ENCODE measurements at places on chromosomes 6 and 20.

GRCh38 chr20:3704087-3704486, 8.3 kb downstream of the SIGLEC1 start:
- no peak for DNase-seq

- no peak for DNase-seq
Measured at GRCh38 chr20:59146780-59147565, 16.6 kb upstream of the ZNF831 start.

GRCh38 chr6:122143813-122144601, 255.4 kb upstream of the HSF2 start:
- DNase-seq: no peak

DNA sequence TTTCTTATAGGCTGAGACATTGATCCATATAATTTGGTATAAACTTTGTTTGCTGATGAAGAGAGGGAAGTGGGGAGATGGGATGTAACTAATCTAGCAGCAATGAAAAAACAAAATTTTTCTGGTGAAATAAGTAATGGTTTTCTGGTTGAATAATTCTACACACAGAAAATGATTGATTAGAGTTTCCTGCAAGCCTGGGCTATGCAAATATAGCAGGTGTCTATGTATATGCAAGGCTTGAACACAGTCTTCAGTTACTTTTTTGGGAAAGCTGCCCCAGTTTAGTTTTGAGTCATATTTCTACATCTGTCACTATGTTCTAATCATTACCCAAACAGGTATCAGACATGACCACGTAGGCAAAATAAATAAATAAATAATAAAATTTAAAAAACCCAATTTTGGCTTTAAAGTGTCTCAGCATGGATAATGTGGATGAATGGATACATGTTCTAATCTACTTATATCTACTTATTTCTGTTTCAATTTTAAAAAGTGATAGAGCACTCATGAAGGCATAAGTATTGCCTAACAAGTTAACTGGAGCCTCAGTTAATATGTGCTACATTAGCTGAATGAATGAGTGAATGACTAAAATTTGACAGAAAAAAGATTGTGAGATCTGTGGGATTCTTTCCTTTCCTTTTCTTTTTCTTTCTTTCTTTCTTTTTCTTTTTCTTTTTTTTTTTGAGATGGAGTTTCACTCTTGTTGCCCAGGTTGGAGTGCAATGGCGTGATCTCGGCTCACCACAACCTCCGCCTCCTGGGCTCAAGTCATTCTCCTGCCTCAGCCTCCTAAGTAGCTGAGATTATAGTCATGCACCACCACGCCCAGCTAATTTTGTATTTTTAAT, 37.2 kb upstream of the TFB1M start:
- no peak for DNase-seq

GRCh38 chr20:1687053-1687452, 29.5 kb upstream of the SIRPG start:
- DNase-seq: no peak

- no peak for DNase-seq
Measured at GRCh38 chr6:107616775-107617174, 126.9 kb downstream of the SOBP start.

DNA sequence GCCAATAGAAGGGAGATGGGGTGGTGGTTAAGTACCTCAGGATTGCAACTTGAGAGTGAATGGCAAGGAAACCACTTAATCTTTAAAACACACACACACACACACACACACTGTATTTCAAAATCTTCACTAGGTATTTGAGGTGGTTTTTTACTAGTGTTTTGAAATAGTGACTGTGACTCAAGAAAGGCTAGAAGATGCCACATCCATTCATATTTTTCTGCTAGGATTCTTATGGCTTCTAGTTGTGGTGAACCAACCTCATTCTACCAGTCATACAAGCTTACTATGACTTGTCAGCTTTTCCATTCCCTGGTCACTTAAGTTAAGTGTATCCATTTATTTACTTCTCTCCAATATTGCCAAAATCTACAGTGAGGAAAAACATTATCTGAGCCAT, 519.4 kb upstream of the JAG1 start:
- DNase-seq: no peak

- DNase-seq: no peak
Measured at GRCh38 chr6:54103497-54103896, 7.7 kb upstream of the MLIP start.

DNA sequence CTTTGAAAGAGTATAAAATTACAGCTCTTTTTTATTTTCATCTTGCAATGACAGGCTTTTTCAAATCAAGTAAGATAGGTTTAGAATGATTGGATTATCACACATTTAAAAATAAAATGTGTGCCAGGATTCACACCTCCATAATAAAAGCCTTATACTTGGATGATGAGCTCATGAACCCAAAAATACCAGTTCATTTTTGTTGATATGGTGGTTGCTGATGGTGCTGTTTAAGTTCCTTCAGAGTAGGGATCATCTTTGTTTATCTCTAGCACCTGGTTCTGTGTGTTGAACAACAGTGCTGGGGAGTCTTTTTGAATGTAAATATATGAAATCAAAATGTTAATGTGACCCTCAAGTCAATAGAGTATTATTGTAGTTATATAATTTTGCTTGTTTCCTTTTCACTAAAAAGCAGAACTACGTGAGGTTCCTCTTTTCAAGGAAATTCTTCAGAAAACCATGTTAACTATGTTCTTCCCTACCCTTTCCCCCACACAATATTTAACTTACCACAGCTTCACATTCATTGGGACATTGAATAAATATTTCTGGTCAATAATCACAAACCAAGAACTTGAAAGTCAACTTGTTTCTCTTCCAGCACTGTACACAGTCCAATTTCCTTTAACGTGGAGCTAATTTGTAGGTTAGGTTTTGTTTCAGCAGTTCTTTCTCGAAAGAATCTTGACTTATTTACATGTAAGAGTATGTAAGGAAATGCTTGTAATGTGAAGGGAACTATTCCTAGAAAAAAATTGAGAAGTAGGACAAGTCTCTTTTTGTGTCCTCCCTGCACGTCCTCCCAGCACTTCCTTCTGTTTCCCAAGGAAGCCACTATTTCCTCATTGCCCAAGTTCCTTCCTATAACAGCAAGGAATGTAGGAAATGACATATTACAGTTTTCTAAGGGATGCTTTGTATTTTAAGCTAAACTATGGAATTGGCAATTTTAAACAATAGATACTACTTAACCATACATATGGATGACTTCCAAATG, 945.9 kb upstream of the CITED2 start:
- DNase-seq: no peak

DNA sequence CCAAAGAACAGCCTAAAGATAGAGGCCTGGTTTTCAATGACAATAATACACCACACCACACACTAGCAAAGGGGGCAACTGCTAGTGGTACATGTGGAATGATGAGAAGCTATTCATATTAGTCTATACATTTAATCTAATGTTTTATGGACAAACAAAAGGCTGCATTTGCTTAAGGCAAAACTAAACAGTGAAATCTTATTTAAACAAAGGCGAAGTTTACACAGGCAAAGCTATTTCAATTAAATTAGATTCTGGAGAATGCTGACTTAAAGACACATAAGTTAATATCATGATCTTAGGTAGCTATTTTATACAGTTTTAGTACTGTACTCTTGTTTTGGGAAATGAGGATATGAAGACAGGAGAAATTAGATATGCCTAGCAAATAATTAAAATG, 53.9 kb upstream of the SIM1 start:
- no peak for DNase-seq

DNA sequence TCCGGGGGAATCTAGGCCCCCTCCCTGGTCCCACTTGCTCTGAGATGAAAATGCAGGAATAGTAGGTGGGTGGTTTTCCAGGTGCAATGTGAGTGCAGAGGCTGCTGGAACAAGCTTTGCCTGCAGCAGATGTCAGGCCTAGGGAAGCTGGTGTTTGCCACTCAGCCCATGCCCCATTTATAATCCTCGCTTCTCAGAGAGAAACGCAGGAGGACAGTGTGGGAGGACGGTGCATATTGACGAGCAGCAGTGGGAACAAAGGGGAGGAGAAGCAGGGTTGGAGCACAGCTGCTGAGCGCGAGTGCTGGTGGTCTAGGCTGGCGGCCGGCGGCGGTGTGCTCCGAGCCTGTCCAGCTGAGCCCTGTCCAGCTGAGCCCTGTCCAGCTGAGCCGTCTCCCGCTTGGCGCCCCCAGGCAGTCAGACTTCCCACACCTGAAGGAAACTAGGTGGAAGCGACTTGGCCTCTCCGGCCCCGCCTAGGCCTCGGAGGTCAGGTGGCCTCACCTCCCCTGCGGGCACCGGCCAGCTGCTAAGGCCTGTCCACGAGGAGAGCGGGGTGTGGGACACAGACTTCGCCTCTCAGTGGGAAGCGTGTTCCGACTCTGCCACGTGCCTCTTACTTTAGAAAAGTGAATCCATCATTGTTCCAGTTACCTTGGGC, 49.7 kb upstream of the FRMD1 start:
- no peak for DNase-seq

DNA sequence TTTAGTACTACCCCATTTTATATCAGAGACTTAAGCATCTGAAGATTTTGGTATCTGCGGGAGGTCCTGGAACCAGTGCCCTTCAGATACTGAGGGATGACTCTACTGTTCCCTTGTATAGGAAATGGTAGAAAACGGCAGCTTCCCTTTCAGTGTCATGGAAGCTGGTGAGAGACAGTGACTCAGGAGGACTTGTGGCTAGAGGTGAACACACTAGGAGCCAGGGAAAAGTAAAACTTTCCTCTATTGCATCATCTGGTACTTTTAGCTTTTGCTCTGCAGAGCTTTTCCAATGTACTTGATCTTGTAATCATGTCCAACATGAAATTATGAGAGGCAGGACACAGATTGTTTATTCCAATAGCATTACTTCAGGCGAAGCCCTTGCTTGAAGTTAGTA, 45.0 kb downstream of the RNF144B start:
- no peak for DNase-seq

DNA sequence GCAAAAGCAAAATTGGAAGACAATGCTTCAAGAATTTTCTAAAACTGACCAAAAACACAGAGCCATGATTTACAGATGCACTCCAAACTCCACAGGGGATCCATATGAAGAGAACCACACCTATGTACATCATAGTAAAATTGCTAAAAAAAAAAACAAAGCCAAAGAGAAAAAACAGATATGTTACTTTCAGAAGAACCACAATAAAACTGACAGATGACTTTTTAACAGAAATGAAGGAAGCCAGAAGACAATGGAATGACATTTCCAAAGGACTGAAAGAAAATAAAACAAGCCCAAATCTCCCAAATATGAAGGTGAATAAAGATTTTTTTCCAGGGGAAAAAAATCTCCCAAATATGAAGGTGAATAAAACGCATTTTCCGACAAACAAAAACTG, 17.5 kb downstream of the TRERF1 start:
- DNase-seq: no peak

- no peak for DNase-seq
Measured at GRCh38 chr6:41967312-41968287, 26.0 kb upstream of the CCND3 start.

GRCh38 chr20:58192567-58192966, 35.9 kb downstream of the ANKRD60 start:
- peak; percentile 5 for DNase-seq

GRCh38 chr6:166023273-166023989, 144.2 kb downstream of the TBXT start:
- no peak for DNase-seq

DNA sequence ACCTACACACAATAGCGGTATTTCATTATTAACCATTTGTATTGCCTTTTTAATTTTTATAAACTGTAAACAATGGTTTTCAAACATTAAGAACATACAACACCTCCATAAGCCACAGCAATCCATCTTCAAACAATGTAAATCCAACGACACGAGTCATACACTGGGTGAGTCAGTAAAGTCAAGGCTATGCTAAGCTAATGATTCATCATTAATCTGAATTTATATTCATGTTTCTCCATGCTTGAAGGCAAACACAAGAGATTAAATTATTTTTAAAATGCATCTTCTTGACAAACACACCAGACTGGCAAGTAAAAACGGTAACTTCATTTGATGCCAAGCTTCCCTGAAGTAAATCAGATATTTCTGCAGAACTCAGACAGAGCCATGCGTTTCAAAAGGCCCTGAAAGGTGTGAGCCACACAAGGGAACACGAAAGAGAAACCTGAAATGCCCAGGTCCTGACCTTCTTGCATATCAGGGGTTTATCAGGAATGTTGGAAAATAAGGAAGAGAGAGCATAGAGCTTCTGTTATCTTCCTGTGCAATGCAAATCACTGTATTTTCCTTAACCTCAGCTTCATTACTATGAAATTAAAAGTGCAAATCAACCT, 162.5 kb downstream of the ALDH8A1 start:
- no peak for DNase-seq

- no peak for DNase-seq
Measured at GRCh38 chr6:168030218-168030746, 32.8 kb downstream of the KIF25 start.

- no peak for DNase-seq
Measured at GRCh38 chr6:96301781-96302180, 219.8 kb upstream of the UFL1 start.

GRCh38 chr6:24043848-24044247, 82.2 kb upstream of the NRSN1 start:
- no peak for DNase-seq

DNA sequence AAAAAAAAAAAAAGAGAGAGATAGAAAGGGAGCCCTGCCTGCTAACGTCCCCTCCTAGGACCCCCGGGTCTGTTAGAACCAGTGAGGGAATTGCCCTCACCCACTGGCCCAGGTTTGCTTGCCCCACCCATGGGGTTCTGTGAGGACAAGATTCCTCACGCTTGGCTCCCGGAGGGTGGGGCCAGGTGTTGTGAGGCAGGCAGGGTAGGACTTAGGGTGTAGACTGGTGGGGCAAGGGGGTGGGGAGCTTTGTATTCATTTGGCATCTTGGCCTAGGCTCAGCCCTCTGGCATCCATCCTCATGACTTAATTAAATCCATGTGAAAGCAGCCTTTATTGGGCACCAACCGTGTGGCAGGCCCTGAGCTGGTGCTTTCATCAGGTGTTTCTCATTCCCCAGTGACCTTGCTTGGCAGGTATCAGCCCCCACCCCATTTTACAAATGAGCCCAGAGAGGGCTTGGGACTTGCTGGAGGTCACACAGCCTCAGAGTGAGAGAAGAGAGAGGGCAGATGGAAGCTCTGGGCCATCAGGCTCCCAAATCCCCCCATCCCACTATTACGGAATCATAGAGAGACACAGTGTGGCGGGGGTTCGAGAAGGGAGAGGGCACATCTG, 19.0 kb downstream of the RAB44 start:
- DNase-seq: no peak

- no peak for DNase-seq
Measured at GRCh38 chr6:138289739-138290138, 71.4 kb upstream of the PBOV1 start.
